Brain microvascular endothelial cell (primary cell): ENCODE measurements at places on chromosomes 16 and 17.

DNA sequence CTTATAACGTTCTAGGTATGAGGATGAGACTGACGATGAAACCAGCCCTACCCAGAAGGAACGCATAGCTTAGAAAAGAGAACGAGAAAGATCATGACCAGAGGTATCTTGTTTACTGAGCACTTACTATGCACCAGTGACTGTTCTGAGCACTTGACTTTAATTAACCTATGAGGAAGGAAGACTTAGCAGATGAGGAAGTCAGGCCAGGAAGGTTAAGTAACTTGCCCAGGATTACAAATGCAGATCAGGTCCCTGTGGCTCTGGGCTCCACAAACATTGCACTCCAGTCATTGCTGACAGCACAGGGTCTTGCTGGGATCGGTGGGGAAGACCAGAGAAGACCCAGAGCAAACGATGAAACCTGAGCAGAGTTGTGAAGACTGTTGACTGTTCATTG lies 7.1 kb downstream of the KRT13 start:
- DNase-seq, result no peak

- peak; percentile 43 for DNase-seq
These were observed 615 bp downstream of the PHKG2 start for GRCh38 chr16:30748634-30749445.

DNA sequence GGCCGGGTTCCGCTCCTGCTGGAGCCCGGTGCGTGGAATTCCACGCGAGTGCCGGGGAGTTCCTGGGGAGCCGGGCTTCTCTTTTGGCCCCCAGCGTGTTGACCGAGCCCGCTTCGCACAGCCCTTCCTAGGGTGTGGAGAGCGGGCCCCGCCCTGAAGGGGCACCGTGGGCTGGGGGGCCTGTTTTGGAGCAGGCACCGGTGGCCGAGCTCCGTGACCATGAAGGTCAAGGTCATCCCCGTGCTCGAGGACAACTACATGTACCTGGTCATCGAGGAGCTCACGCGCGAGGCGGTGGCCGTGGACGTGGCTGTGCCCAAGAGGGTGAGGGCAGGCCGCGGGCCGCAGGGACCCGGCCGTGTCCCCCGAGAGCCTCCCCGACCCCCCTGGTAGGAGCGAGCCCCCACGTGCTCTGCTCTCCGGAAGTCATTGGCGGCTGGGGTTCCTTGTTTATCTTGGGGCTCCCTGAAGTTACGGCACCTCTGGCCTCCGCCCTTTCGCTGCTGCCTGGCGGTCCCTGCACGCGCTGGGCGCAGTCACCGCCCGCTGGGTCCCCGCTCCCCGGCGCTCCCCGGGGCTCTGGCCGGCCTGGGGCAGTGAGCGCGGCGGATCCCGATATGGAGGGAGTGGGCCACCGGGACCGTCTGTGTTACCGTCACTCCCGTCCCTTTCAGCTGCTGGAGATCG lies 528 bp downstream of the HAGHL start:
- DNase-seq, result no peak

GRCh38 chr17:58415371-58416055 lies 1.8 kb downstream of the RNF43 start:
- no peak for DNase-seq

DNA sequence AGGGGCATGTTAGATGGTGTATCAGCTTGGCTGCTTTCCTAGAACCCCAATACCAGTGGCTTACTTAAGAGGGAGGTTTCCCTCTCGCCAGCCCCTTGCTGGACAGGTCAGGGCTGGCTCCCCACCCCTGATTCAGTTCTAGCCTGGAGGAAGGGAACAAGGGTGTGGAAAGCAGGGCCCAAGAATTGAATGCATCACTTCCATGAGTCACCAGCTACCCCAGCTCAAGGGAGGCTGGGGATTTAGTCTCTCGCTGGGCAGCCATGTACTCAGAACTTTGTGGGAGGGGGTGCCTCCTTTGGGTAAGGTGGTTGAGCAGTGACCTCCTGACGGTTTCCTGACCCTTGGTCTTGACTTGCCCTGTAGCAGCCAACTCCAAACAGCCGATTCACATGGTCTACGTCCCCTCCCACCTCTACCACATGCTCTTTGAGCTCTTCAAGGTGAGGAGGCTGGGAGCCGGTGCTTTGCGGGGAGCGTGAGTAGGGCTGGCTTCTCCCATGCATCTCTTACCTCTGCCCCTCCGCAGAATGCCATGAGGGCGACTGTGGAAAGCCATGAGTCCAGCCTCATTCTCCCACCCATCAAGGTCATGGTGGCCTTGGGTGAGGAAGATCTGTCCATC lies 12.8 kb downstream of the PDK2 start:
- no peak for DNase-seq

DNA sequence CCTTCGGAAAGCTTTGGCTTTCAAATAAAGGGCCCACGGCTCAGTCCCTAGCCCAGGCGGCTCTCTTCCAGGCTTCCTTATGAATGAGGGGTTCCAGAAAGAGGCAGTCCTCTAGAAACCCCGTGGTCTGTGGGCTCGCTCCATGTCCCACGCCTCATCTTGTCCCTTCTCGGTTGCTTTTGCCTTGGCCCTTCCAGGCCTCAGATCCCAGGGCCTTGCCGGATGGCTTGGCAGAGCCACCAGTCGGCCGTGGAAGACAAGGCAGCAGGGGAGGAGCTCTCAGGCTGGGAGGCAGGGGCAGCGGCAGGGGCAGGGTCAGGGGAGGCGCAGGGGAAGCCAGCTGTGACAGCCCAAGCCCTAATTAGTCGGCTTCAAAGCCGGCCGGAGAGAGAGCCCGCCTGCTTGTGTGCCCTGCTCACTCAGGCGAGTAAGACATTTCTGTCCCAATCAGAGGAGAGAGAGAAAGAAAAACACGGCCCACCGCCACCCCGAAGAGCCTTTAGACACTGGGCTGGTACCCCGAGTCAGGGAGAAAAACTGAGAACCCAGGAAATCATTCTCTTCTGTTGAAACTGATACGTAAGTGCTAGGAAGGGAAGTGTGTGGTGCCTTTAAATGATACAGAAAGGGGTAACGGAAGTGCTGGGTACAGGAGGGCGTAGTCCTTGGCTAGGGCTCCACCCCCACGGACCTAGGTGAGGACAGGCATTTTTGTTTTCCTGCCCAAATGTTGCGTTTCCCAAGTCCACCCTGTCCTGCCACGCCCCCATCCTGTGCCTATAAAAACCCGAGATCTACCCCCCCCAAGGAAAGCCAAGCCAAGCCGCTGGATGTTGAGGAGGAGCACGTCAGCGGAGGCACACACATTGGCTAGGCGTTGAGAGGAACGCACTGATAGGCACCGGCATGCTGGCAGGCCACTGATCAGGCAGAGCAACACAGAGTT lies 27.8 kb upstream of the MEIOC start:
- DNase-seq, result no peak

- no peak for DNase-seq
These were observed 1.2 kb downstream of the JPT1 start for GRCh38 chr17:75152922-75153779.

GRCh38 chr17:71071837-71072236 lies 902.5 kb downstream of the KCNJ2 start:
- peak; percentile 100 for DNase-seq

GRCh38 chr17:20103454-20104446 lies 94.6 kb downstream of the SPECC1 start:
- DNase-seq, result no peak

DNA sequence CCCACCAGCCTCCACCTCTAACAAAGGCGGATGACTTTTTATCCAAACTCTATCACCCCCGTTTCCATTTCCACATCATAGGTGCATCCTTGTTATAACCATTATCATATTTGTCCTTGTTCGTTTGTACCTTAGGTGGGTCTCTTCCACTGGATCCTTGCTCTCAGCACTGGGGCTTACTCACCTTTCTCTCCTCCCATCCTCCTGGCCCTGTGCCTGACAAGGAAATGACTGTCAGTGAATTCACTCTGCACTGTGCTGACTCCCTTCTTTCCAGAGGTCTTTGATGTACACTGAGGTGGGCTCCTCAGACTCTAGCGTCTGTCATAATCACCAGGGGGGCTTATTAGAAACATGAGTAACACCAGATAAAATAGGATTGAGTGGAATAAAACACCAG lies 3.1 kb downstream of the GSG1L2 start:
- no peak for DNase-seq

DNA sequence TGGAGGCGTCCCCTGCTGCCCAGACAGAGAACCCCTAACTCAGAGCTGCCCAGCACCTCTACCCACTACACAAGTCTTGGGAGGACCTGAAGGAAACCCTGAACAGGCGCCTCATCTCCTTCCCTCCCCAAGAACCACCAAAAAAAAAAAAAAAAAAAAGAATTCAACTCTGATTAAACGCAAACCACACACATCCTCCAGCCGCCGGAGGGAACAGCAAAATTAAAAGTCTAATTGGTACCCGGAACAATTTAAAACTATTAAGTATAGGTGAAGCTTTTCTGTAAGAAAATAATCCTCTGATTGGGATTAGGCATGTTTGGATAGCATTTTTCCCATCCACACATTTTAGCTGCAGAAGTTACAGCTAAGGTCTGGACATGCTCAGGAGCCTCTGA lies 202.7 kb downstream of the ZNF423 start:
- DNase-seq, result no peak

GRCh38 chr16:56057151-56057550 lies 134.1 kb upstream of the GNAO1 start:
- no peak for DNase-seq

DNA sequence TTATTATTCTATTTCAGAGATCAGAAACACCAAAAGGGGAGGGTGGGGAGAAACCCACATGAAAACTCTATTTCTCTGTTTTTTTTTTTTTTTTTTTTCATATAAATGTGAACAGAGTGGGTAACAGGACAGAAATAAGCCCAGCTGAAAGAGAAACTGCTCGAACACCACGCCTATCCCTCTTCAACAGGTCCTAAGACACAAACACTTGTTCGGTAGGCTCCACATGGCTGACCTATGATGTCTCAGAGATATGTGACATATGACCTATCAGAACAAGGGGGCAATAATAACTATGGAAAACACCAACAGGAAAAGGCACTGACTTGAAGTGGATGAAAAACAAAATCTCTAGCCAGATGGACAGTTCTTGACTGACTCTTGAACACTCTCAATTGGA lies 44.8 kb downstream of the PARN start:
- no peak for DNase-seq

GRCh38 chr17:68288375-68288774 lies 2.6 kb downstream of the SLC16A6 start:
- DNase-seq, result peak; percentile 22

DNA sequence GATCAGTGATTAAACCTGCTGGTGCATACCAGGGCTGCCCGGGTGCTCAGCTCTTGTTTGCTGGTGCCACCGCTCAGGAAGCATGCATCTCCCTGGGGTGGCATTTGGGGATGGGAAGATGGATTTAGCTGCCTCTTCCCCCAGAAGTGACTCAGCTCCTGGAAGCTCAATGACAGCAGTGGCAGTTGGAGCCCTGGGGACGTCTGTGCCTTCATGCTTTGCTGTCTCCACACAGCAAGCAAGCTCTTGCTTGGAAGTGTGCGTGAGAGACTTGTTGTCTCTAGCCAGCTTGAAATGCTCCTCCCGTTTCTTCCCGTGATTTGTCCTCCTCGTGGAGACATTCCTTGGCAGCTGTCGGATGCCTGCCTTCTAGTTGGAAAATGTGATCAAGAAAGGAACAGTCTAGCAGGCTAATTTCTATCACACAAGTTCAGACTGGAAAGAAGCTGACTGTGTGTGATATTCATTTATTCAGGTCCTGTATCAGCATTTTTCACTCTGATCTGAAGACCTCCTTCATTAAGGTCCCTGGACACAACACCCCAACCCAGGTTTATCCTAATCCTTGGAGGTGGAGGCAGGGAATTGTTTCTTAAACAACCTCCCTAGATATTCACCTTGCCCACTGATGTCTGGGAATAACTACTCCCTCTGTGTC lies 73.0 kb downstream of the BMERB1 start:
- DNase-seq, result peak; percentile 79

- no peak for DNase-seq
These were observed 22.8 kb downstream of the RAB40B start for GRCh38 chr17:82675476-82676245.

GRCh38 chr17:47229535-47230443 lies 20.6 kb downstream of the MYL4 start:
- peak; percentile 94 for DNase-seq

DNA sequence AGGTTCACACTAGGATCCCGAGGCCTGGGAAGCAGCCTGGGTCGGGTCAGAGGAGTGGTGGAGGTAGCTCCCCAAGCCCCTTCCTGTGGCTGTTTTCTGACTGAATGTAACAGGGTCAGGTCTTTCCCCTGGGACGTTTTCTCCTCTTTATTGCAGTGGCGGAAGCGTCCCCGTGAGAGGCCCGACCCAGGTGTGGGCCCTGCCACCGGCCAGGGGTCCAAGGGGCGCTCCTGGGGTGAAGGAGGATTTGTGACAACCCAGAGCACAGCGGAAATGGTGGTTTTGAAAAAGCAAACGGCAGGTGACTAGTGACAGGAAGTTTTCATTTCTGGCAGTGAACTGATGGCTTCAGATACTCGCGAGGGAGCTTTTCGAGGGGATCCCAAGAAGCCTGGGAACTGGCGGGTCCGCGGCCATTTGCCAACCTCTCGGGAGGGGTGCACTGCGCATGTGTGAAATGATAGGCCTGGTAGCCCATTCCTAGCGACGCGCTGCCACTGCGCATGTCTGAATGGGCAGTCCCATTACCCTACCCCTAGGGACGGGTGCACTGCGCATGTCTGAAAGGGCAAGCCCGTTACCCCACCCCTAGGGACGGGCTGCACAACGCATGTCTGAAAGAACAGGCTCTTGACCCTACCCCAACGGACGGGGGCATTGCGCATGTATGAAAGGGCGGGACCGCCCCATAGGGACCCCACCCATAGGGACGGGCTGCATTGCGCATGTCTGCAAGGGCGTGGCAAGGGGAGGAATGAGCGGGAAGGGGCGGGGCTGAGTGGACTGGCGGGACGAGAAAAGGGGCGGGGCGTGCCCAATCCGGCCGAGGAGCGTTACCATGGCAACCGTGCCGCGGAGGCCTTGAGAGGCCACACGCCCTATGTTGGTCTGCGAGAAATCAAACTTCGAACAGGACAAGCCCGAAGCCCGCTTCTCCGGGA lies 1747.9 kb downstream of the TP53TG3F start:
- no peak for DNase-seq

DNA sequence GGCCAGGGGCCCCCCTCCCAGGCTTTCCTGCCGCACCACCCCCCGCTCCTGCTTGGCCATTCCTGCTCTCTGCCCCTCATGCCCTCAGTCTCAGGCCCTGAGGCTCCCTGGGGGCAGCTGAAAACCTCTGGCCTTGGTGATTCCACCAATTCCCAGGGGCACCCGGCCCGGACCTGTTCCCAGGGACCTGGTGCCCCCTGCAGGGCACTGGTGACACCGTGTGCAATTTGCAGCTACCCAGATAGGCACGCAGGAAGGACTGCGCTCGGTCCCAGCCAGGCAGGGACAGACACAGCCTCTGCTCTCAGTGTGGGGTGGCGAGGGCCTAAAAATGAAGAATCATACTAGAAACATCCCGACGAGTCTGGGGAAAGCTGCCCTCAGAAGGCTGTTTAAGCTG lies 13.4 kb downstream of the WFDC1 start:
- DNase-seq, result no peak

- peak; percentile 16 for DNase-seq
These were observed 11.7 kb upstream of the SLC47A2 start for GRCh38 chr17:19728084-19728495.
